Smooth muscle cell of the coronary artery (primary cell): ENCODE measurements at places on chromosomes 3 and 15. TPM values are rescaled to one million over a fixed set of nuclear protein-coding genes. Genes with fewer than 3 reads are reported as not detected.

TMEM207 gene
- total RNA-seq, result not detected in 2 replicates

PLAAT1 gene
- total RNA-seq, result not detected in 2 replicates

CXCR6 gene
- not detected in 2 replicates for total RNA-seq

LSMEM2 gene
- total RNA-seq, result not detected in 2 replicates

ITPKA gene
- total RNA-seq, result 0.60 and 1.3 TPM in 2 replicates

NAA80 gene
- 0.82 and 1.8 TPM in 2 replicates for total RNA-seq

SLCO3A1 gene
- 3.4 and 16.5 TPM in 2 replicates for total RNA-seq
